Liver (tissue), 10 donors: ENCODE measurements at places on chromosomes 3 and 15.

DNA sequence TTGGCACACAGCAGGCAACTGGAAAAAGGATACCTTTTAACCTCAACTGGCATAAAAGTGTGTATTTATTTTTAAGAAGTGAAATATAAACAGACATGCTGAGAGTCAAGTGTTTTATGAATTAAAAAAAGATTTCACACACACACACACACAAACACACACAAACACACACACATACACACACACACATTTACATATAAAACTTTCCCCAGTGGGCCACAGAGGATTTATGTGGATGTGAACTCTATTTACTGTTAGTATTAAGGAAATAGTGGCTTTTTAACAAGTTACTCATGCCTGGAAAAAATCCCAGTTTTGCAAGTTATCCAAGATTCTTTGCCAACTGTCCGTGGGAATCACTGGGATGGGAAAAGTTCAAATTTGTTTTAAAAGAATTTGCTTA is 725.9 kb upstream of the NR2F2 start:
- no peak for DNase-seq
- H3K36me3 ChIP-seq, result no peaks in the 10 kb centered on the region
- H3K27ac ChIP-seq, result no peak overlapping the region
- no peak overlapping the region for H3K4me3 ChIP-seq

GRCh38 chr3:22928216-22929110 is 274.7 kb upstream of the UBE2E2 start:
- no peaks in the 10 kb centered on the region for H3K27me3 ChIP-seq
- H3K4me3 ChIP-seq, result no peak overlapping the region
- no peak overlapping the region for H3K27ac ChIP-seq
- H3K36me3 ChIP-seq, result no peaks in the 10 kb centered on the region
- no peak for DNase-seq

DNA sequence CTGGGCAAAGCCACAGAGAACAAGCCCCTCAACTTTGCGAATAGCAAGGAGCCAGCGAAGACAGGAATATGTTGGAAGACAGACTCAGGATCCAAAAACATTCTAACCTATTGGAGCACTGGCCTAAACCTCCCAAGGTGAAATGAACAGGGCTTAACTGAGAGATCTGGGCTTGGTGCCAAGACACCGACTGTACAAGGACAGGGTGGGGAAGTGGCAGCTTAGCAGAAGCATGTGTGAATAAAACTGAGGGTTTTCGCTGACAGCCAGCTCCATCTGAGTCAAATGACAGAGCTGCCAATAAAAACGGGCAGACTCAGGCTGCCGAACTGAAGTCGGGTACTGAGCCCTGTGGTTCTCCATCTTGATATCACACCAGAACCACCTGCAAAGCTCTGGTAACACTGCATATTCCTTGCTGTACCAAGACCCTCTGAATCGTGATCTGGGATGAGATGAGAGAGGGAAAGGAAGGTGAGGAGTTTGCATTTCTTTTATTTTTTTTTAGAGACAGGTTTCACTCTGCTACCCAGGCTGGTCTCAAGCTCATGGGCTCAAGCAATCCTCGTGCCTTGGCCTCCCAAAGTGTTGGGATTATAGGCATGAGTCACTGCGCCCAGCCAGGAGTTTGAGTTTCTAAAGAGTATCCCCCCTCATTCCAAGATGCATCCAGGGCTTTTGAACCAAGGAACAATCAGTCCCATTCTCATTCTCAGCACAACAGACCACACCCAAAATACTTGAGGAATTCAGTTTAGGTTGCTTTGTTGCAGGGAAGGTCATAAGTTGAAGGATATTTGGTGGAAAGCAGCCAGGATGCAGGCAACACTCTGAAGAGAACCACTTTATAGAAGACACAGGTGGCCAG is 6.0 kb upstream of the PLCB2 start:
- DNase-seq, result no peak
- no peaks in the 10 kb centered on the region for H3K4me1 ChIP-seq
- H3K4me3 ChIP-seq, result no peak overlapping the region

GRCh38 chr15:93173369-93173768 is 84.4 kb upstream of the RGMA start:
- no peak overlapping the region for H3K27ac ChIP-seq
- no peaks in the 10 kb centered on the region for H3K36me3 ChIP-seq
- no peaks in the 10 kb centered on the region for H3K4me1 ChIP-seq
- no peak for DNase-seq

DNA sequence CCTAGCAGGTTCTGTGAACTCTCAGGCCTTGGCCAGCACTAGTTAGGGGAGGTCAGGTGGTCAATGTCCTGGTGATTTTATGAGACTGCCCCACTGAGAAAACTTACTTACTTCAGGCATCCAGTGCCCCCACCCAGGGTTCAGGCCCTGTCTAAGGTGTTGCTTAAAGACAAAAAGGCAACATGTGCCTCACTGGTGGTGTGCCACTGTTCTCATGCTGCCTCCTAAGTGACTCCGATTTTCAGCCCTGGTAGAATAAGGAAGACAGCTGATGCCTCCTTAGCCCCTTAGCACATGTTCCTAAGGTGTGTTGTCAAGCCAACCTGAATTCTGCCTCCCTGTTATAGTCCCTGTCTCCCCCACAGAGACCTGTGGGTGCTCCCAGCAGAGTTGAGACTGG is 5.3 kb downstream of the RBM15B start:
- H3K4me1 ChIP-seq, result peaks cover 25% of the 10 kb centered on the region
- no peak for DNase-seq
- H3K27ac ChIP-seq, result no peak overlapping the region
- peaks cover 15% of the 10 kb centered on the region for H3K36me3 ChIP-seq
- H3K4me3 ChIP-seq, result no peak overlapping the region

DNA sequence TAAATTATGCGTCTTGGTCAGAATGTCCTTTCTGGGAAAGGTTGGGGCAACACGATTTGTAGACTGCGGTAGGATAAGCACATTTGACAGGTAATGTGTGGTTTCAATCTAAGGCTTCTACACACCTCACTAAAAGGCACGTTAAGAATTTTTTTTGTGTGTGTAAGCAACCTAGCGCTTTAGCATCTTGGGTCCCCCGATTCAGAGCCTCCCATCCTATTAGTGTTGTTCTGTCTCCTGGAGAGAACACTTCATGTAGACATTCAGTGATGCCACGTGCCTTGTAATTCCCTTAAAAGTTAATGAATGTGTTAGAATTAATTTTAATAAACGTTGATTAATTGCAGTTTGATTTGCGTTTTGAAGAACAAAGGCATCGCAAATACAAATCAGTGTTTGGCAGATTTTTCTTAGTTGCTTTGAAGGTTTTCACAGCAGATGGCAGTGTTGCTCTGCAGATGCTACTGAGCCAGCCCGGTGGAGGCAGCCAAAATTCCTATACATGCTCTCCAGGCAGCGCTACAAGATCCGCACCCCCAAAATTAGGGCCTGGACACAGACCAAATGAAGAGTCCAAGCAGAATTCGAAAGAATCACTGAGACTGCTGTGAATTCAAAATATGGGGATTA is 63.5 kb downstream of the OTOL1 start:
- H3K27ac ChIP-seq, result no peak overlapping the region
- H3K27me3 ChIP-seq, result peaks cover 16% of the 10 kb centered on the region
- H3K36me3 ChIP-seq, result no peaks in the 10 kb centered on the region
- H3K4me3 ChIP-seq, result no peak overlapping the region
- peak; percentile 40 for DNase-seq

GRCh38 chr3:31785734-31786133 is 195.3 kb downstream of the OSBPL10 start:
- no peak overlapping the region for H3K27ac ChIP-seq
- H3K4me1 ChIP-seq, result no peaks in the 10 kb centered on the region
- no peak overlapping the region for H3K4me3 ChIP-seq

- peaks cover 17% of the 10 kb centered on the region for H3K4me1 ChIP-seq
- no peak overlapping the region for H3K27ac ChIP-seq
- DNase-seq, result no peak
- H3K36me3 ChIP-seq, result peaks cover 11% of the 10 kb centered on the region
- H3K27me3 ChIP-seq, result no peaks in the 10 kb centered on the region
- no peak overlapping the region for H3K4me3 ChIP-seq
These were observed 49.1 kb downstream of the IL1RAP start for GRCh38 chr3:190562866-190563510.

- no peaks in the 10 kb centered on the region for H3K36me3 ChIP-seq
- no peak overlapping the region for H3K4me3 ChIP-seq
- H3K27me3 ChIP-seq, result no peaks in the 10 kb centered on the region
- H3K27ac ChIP-seq, result no peak overlapping the region
These were observed 424.6 kb downstream of the GRM7 start for GRCh38 chr3:7285505-7285904.

DNA sequence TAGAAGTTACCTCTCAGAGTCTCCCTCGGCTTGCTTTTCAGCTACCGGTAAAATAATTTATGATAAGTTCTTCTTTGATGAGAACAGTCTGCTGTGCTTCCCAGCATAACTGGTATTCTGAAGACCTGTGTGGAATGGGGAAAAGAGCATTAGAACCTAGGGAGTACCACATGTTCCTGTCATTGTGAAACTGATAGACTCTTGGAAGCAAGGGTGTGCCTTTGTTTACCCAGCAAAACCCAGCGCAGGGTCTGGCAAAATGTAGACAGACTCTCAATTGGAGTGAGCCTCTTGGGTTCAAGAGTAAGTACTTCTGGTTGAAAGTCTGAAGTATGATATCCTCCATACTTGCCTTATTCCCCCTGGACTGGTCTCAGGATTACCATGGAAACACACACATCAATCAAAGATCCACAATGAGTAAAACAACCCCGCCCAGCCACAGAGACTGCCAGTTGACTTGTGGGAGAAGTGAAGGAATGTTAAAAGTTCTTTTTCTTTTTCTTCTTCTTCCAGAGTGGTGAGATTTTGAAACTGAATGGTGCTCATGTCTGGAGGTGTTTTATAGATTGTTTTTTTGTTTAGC is 652.4 kb upstream of the NAALADL2 start:
- H3K4me1 ChIP-seq, result no peaks in the 10 kb centered on the region
- H3K4me3 ChIP-seq, result no peak overlapping the region
- no peaks in the 10 kb centered on the region for H3K27me3 ChIP-seq
- H3K36me3 ChIP-seq, result no peaks in the 10 kb centered on the region
- no peak overlapping the region for H3K27ac ChIP-seq

DNA sequence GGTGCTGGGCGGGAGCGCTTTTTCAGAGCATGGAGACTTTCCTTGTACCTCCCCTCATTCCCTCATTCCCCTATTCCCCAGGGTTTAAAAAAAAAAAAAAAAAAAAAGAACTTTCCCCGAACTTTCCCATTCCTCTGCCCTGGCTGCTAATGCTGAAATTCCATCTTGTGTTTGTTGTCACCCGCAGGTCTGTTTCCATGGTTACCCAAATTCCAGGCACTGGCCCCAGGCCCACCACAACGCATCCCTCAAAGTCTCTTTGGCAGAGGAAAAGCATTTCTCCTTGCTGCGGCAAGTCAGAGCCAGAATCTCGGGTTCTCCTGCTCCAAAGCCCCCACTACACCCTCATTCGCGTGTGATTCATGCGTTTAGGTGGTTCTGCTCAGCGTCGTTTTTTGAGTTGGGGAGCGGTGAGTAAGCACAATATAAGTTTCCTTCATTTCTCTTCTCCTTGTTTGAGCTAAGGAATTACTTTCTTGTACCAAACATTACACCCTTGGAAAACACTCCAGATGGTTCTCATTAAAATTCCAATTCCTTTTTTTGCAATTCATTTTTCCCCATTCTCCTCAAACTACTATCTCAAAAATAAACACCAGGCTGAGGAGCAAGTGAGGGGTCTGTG is 21.6 kb downstream of the ANAPC13 start:
- H3K36me3 ChIP-seq, result no peaks in the 10 kb centered on the region
- H3K4me1 ChIP-seq, result no peaks in the 10 kb centered on the region
- no peak for DNase-seq
- peak overlapping the region; percentile 67 for H3K27ac ChIP-seq

DNA sequence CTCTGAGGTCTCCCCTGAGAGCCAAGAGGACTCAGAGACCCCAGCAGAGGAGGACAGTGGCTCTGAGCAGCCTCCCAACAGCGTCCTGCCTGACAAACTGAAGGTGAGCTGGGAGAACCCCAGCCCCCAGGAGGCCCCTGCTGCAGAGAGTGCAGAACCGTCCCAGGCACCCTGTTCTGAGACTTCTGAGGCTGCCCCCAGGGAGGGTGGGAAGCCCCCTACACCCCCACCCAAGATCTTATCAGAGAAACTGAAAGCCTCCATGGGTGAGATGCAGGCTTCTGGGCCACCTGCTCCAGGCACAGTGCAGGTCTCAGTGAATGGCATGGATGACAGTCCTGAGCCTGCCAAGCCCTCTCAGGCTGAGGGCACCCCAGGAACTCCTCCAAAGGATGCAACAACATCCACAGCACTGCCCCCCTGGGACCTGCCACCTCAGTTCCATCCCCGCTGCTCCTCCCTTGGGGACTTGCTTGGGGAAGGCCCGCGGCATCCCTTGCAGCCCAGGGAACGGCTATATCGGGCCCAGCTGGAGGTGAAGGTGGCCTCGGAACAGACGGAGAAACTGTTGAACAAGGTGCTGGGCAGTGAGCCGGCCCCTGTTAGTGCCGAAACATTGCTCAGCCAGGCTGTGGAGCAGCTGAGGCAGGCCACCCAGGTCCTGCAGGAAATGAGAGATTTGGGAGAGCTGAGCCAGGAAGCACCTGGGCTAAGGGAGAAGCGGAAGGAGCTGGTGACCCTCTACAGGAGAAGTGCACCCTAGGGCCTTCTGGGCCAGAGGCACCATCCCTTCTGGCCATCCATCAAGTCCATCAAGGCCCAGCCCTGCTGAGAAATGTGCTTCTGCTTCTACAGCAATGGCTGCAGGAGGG is 23.6 kb downstream of the PLEKHO2 start:
- H3K27me3 ChIP-seq, result no peaks in the 10 kb centered on the region
- H3K4me3 ChIP-seq, result no peak overlapping the region
- no peak overlapping the region for H3K27ac ChIP-seq
- DNase-seq, result no peak

DNA sequence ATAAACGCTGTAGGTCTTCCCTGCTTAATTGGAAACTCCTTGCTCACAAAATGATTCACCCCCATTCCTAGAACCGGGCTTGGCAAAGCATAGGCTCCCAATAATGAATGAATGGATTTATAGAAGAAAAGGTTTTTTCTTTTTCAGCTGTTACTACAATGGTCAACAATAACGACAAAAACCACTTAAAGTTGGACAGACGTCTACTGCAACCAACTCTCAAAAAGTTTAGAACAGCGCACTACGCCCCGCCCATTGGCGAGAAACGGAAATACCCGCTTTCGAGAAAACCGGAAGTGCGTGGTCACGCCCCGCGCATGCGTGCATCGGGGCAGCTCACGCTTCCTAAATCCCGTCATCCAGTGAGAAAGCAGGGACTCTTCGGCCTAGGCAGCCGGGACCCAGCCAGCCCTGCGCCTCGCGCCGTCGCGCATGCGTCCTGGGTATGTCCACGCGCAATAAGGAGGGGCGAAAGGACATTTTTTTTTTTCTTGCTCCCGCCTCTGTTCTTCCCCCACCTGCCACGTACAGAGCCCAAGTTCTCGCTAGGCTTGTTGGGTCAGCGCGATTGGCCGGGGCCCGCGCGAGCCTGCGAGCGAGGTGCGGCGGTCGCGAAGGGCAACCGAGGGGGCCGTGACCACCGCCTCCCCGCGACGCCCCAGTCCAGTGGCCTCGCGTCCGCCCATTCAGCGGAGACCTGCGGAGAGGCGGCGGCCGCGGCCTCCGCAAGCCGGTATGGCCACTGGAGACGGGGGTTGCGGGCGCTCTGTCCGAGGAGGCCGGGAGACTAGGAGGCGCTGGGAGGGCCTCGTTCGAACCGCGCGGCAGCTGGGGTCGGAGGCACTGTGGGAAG is at the start of gene TFG:
Gene TFG, plus strand, starts transcription at position 506 of the 853 bp plus-strand sequence. CDS start 4,192 bp downstream, outside the sequence.
- no peaks in the 10 kb centered on the region for H3K27me3 ChIP-seq
- H3K36me3 ChIP-seq, result peaks cover 8% of the 10 kb centered on the region
- peak within 1 kb of the TSS; percentile 92 for H3K27ac ChIP-seq
- peak; percentile 97 for DNase-seq
- H3K4me3 ChIP-seq, result peak within 1 kb of the TSS; percentile 96
- peaks cover 3% of the 10 kb centered on the region for H3K4me1 ChIP-seq
